ENCODE measurements at places on chromosomes 5 and 9.

DNA sequence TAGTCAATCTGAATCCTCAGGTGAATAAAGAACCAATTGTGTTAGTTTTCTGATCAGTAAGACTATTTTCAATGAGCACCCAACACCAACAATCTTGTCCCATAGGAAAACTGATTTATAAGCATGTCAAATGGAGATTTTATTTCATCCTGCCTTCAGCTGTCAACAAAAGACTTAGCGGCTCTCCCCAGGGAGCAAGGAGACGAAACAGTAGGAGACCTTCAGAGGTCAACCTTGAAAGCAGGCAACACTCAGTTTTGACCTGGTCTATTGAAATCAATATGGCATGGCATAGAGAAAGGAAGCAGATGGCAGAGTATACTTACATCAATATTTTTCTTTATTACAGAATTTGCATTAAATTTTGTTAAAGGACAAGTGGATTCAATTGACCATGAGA, 34.1 kb downstream of the ZNF622 start:
- DNase-seq: no peak

GRCh38 chr9:79131246-79131774, 440.5 kb upstream of the TLE4 start:
- no peak for DNase-seq

DNA sequence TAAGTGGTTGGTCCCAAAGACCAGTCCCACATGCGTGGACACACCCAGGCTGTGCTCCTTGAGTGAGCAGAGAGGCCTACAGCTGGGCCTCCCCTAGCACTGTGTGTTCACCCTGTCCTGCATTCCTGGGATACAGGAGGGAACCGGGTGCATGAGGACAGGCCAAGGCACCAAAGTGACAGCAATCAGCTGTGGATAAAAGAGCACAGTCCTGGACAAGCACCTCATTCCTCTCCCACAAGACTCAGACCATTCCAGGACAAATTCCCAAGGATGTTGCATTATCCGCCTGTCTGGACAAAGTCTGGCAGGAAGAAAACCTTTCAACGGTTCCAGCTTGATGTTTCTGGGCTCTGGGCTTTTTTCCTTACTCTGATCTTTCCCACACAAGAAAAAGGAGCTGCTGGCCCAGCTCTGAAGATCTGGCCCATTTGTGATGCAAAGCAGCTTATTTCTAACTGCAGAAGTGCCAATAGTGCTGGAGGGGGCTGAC, 273.2 kb downstream of the ENC1 start:
- no peak for DNase-seq

DNA sequence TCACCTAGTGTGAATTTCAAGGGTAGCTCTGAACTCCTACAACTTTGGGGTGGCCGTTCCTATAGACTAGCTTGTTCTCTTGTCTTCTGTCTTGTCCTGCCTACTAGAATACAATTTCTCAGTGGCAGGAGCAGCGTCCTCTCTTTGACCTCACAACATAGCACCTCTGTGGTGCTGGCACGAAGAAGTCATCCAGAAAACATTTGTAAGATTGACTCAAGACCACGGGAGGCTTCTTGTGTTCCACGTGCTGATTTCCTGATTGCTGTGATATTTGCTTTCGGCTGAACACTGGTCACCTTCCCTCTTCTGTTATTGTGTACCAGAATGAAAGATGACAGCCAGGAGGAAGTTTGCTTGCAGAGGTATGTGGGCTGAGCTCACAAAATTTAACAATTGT, 27.0 kb downstream of the SLC1A1 start:
- DNase-seq: no peak

- DNase-seq: no peak
Observed at GRCh38 chr5:157971571-157972216, 112.7 kb upstream of the CLINT1 start.

DNA sequence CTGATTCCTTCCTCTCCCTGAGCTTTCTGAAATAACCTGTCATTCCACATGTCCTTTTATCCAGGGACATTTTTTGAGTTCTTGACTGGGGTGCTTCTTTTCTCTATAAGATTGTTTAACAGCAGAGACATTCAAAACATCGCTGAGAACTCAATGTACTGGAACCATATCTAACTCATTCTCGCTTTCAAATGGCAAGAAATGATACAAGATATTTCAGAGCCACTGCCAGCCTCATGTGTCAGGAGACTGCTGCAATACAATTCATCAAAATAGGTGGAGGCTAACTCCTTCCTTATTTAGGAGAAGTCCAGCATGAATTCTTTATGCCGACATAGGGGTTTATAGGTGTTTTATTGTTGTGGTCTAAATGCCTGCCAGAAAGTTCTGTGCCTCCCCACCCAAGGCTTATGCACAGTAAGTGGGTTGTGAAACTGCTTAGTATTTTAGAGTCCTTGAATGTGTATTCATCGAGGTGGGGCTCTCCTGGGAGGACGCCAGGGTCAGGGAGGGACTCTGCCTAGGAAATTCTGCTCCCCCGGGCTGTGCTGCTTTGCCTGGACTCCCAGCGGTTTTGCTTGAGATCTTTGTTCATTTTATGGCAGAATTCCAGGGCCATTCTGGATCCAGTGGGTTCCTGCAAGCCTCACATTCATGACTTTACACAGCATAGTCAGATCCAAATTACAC, 53.9 kb downstream of the ZNF474 start:
- DNase-seq: no peak

GRCh38 chr5:132759114-132760048, 12.2 kb downstream of the CCNI2 start:
- DNase-seq: no peak

- DNase-seq: no peak
Observed at GRCh38 chr5:113939988-113940387, 421.9 kb upstream of the KCNN2 start.

GRCh38 chr5:80482578-80482977, 5.3 kb upstream of the FAM151B start:
- no peak for DNase-seq

DNA sequence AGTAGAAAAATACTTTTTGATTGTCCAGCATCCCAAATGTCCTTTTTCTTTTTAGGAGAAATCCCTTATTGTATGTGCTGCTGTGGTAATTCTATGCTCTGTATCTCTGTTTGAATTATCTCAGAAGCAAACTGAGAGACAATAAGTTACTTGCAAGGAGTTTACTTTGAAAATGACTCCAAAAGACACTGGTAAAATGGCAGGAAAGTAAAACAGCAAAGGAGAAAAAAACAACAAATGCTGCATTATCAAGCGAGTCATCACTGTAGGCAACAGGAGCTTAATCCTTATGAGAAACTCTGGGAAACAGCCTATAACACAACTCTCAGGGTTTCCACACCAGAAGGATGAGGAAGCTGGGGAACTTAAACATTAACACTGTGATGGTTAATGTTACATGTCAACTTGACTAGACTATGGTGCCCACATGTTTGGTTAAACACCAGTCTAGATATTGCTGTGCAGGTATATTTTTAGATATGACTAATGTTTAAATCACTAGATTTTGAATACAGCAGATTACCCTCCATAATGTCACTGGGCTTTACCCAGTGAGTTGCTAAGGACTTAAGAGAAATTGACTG, 92.6 kb upstream of the GAS1 start:
- DNase-seq: no peak

DNA sequence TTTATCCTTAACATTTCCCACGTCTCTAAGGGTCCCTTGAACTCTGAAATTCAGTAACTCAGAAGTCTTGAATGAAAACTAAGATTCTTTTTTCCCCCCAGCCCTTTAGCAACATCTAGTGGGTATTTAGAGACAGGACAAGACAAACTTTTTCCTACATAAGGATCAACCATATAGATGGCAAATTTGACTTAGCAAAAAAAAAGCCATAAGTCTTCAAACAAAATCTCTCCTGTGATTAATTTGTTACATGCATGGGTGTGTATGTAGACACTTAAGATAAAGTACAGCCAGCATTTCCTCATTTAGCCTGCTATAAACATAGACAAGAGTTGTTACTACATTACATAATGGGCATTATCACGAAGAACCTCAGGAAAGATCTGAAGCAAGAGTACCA, 29.1 kb upstream of the ANKRD31 start:
- peak; percentile 36 for DNase-seq

DNA sequence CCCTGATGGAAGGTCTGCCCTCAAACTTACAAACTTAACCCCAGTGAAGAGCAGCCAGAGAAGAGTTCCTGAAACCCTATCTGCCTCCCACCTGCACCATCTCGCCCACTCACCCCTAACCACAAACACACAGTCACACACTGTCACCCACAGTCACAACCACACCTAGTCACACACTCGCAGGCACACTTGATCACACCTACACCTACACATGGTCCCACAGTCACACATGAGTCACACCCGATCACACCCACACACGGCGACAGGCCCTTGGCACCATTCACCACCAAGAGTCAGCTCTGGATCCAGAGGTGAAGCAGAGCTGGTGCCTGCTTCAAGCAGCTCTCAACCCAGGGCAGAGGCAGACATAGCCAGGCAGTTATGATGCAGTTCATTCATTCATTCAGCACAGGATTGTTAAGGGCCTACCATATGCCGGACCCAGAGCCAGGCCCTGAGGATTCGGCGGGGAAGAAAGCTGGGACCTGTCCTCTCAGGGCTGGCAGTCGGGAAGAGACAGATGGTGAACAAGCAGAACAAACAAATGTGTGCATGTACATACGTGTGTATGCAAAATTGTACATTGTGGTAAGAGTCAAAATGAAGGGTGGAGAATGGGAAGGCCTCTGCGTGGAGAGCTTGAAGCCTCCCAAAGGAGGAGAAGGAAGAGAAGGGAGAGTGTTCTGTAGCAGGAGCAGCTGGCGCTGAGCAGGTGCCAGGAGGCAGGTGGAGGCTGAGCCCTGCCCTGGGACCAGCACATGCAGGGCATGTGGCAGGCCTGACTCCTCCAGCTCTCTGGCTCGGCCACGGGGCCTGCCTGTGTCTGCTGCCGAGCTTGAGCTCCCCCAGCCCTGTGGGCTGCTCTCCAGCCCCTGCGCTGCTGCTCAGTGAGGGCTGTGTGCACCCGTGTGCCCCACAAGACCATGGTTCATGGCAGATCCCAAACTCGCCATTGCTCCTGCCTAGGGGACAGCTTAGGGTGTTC, 6.4 kb downstream of the TSPAN17 start:
- no peak for DNase-seq

DNA sequence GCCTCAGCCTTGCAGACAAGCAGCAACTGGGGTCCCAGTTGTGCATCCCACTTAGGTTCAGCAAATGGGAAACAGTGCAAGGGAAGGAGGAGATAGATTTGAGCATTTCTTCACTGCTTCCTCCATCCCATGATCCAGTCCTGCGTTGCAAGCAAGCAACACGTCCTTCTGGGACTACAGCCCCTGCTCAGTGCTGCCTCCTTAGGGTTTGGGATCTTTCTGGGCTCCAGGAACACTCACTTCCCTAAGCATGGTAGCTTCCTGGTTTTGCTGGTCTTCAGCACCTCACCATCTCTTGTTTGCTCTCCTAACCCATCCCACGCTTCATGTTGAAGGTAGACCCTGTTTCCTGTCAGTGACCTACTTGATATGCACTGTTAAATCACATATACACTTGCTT, 444.7 kb downstream of the MED10 start:
- no peak for DNase-seq

- DNase-seq: no peak
Observed at GRCh38 chr9:86687788-86688187, 259.5 kb downstream of the GAS1 start.

DNA sequence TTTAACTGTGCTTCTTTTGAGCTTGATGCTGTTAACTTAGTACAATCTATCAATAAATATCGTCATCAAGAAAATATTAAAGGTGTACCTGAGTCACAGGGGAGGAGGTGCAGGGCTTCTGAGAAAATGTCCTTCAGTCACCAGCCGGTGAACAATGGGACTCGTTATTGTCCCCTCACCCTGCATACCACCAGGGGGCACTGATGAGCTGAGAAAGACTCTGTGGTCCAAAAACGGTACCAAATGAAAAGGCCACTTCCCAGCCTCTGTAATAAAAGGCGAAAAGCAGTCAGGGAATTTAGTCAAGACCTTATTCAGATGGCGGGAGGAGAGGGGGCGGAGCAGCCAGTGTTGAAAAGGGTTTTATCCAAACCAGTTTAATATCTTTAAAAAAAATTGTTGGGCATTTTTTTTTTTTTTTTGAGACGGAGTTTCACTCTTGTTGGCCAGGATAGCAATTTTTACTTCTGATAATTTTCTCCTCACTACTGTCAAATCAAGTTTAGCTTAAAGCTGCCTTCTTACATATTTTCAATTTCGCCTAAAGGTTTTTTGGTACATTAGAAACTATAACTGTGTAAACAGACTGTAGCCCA, 271.9 kb upstream of the ADAMTS16 start:
- DNase-seq: peak; percentile 13

GRCh38 chr9:123359106-123359505, 3.1 kb downstream of the CRB2 start:
- no peak for DNase-seq

DNA sequence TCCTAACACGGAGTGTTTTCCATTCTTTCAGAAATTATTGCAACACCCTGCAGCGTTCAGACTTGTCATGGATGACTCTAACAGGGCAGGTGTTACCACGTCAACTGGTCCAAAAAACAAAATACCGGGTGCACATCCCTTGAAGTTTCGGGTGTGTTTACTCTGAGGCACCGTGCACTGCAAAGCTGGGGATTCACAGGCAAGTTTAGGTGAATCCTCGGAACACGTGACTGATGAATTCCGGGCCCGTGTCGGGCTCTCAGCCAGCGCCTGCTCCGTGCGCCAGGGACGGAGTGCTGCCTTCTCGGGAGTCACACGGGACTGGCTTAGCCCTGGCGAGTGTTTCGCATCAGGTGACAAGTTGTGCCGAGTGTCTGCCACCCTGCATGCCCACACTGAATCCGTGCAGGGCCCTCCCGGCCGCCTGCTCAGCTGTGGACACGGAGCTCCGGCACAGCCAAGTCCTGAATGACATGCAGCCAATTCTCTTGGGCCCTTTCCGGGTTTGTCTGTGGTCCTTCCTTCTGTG, 66.0 kb upstream of the IRX4 start:
- no peak for DNase-seq

Data from thymus (tissue), 14 donors.